ENCODE measurements at places on chromosomes 5 and 9.

GRCh38 chr9:133683586-133684120 is 47.5 kb downstream of the DBH start:
- peak; percentile 78 for DNase-seq

DNA sequence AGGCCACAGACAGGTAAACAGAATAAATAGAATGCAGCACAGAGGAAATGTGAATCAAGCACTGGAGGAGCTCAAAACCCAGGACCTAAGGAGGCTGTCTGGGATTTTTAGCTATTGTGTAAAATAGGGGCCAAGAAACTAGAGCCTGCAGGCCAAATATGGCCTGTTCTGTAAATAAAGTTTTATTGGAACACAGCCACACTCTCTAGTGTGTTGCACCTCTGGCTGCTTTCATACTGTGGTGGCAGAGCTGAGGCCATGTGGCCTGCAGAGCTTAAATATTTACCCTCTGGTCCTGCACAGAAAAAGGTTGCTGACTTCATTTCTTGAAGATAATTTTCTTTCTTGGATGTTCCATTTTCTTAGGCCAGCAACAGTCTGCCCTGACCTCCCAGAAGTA is 136.4 kb downstream of the WDR41 start:
- no peak for DNase-seq

- no peak for DNase-seq
Observed at GRCh38 chr5:136675769-136676168, 310.4 kb upstream of the TRPC7 start.

- no peak for DNase-seq
Observed at GRCh38 chr5:156595132-156595787, 254.8 kb upstream of the PPP1R2B start.

GRCh38 chr5:79330071-79330470 is 94.1 kb downstream of the JMY start:
- no peak for DNase-seq

GRCh38 chr5:154138701-154139100 is 51.8 kb upstream of the GALNT10 start:
- DNase-seq: no peak

GRCh38 chr9:36659500-36659899 is 86.8 kb downstream of the MELK start:
- DNase-seq: no peak

DNA sequence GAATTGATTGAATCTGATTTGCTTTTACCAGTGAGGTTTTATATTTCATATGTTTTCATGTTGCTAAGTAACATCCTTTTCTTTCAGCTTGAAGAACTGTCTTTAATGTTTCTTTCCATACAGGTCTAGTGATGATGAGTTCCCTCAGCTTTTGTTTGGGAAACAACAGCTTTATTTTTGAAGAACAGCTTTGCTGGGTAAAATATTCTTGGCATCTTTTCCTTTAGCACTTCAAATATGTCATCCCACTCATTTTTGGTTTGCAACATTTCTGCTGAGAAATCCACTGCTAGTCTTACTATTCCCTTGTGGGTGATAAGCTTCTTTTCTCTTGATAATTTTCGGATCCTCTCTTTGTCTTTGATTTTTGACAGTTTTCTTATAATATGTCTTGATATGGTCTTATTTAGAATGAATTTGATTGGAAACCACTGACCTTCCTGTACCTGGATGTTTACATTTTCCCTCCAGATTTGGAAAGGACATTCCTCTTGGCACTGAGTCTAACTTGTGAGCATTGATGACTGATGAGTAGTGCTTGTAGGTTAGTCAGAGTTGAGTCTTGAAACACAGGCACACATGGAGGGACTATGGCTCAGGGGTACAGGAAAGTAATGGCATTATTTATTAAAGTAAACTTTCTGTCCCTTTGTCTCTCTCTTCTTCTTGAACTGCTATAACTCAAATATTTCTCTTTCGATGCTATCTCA is 220.3 kb downstream of the SPATA31D1 start:
- DNase-seq: no peak

- no peak for DNase-seq
Observed at GRCh38 chr9:99134893-99135341, 30.0 kb downstream of the TGFBR1 start.

- DNase-seq: no peak
Observed at GRCh38 chr9:4144869-4145268, 155.0 kb downstream of the GLIS3 start.

- DNase-seq: no peak
Observed at GRCh38 chr5:141817631-141818030, 60.6 kb downstream of the PCDH1 start.

DNA sequence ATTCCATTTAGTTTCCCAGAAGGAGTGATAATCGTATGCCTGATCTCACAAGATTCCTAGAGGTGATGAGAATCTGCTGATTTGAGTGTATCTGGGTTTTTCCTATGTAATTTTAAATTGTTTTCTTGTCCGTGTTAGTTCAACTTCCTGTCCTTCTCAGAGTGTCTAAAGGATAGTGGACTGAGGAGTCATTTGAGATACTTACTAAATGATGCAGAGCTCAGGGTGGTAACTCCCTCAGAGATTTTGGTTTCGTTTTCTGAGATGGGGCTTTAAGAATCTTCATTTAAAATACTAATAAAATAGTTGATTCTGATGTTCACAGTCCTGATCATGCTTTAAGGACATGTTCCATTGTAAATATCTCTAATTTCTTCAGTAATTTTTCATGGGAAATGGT is 30.3 kb downstream of the MELK start:
- no peak for DNase-seq

DNA sequence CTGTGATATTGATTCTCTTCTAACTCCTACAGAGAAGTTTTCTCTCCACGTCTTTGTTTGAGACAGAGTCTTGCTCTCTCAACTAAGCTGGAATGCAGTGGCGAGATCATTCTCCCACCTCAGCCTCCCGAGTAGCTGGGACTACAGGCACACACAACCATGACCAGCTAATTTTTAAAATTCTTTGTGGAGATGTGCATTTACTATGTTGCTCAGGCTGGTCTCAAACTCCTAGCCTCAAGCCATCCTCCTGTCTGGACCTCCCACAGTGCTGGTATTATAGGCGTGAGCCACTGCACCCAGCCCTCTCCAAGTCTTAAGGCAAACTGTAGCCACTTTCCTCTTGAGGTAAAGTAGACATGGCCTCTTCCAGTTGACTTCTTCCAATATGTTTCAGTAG is 72.2 kb downstream of the SNX18 start:
- no peak for DNase-seq

DNA sequence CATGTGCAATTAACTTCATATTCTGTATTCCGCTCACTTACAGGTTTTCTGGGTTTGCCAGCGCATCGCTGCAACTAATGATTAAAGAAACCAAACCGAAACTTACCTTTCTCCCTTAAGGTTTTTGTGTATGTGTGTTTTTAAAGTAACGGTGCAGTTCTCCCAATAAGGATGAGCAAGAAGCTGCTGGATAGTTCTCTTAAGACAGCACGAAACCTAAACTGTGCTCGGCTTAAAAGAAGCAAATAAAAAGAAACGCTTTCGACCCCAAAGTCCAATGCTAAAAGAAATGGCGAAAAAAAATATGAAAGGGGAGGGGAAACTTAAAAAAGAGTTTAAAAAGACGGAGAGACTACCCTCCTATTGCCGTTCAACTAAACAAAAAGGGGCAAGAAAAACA is 340 bp downstream of the ELAVL2 start:
- DNase-seq: no peak

GRCh38 chr9:120926397-120926928 is at the start of gene TRAF1:
Gene TRAF1 (minus strand): TSS chr9:120926796. CDS start chr9:120926075, 721 bp downstream.
- DNase-seq: peak; percentile 69

DNA sequence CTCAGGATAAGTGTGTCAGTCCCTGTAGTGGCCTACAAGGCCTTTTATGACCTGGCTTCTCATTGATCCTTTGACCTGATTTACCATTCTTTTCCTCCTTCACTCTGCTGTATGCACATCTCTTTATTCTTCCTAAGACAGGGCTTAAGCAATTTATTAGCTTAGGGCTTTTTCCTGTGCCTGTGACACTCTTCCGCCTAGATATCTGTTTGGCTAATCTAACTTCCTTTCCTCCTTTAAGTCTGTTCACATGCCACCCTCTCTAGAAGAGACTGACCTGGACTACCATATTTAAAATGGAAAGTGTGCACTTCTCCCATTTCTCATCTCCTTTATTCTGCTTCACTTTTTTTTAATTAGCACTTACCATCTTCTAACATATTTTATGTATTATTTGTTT is 29.1 kb downstream of the FOCAD start:
- DNase-seq: no peak

- no peak for DNase-seq
Observed at GRCh38 chr9:99055384-99055783, 49.5 kb upstream of the TGFBR1 start.

GRCh38 chr5:108753331-108753730 is 5.6 kb downstream of the FER start:
- no peak for DNase-seq

GRCh38 chr5:73030531-73030930 is 74.7 kb downstream of the FCHO2 start:
- DNase-seq: no peak

DNA sequence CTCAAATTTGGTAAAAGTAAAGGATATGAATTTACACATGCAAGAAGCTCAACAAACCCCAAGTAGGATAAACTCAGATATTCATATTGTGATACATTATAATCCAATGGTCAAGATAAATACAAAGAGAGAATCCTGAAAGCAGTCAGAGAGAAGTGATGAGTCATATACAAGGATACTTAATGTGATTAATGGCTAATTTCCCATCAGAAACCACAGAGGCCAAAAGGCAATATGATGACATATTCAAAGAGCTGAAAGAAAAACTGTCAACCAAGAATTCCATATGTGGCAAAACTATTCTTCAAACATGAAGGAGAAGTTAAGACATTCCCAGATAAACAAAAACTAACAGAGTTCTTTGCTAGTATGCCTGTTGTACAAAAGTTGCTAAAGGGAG is 19.5 kb upstream of the IRF1 start:
- no peak for DNase-seq

DNA sequence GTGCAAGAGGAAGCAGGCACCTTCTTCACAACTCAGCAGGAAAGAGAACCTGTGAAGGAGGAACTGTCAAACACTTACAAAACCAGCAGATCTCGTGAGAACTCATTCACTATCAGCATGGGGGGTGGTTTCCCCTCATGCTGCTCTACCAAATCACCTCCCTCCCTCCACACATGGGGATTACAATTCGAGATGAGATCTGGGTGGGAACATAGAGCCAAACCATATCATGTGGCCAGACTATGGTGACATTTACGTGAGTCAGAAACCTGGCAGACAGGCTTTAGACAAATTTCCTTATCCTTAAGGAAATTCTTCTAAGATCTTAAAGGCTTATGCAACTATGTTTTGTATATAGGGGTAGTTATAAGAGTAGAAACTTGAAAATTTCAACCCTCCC is 8.7 kb upstream of the AOPEP start:
- DNase-seq: no peak

Measured in stimulated activated naive CD8-positive, alpha-beta T cell treated with anti-CD3 and anti-CD28 coated beads, Interleukin-15, amount 100 ng/mL, for 72 hours (primary cell).